ENCODE measurements at places on chromosomes 2 and 18.

DNA sequence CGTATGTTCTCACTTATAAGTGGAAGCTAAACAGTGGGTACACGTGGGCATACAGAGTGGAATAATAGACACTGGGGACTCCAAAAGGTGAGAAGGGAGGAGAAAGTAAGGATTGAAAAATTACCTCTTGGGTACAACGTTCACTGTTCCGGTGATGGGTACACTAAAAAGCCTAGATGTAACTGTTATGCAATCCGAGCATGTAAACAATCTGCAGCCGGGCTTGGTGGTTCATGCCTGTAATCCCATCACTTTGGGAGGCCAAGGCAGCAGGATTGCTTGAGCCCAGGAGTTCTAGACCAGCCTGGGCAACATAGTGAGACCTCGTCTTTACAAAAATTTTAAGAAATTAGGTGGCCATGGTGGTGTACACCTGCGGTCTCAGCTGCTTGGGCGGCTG, 33.1 kb upstream of the TTR start:
- DNase-seq: no peak

- no peak for DNase-seq
Observed at GRCh38 chr2:41718705-41719104, 329.1 kb upstream of the PKDCC start.

- DNase-seq: no peak
Observed at GRCh38 chr18:12741351-12741750, 38.5 kb downstream of the PSMG2 start.

DNA sequence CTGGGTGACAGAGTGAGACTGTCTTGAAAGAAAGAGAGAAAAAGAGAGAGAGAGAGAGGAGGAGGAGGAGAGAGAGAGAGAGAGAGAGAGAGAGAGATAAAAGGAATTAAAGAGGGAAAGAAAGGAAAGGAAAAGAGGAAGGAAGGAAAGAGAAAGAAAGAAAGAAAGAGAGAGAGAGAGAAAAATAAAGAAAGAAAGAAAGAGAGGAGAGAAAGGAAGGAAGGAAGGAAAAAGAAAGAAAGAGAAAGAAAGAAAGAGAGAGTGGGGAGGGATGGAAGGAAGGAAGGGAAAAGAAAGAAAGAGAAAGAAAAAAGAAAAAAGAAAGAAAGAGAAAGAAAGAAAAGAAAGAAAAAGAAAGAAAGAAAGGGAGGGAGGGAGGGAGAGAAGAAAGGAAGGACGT, 29.8 kb downstream of the MOGAT1 start:
- DNase-seq: no peak

DNA sequence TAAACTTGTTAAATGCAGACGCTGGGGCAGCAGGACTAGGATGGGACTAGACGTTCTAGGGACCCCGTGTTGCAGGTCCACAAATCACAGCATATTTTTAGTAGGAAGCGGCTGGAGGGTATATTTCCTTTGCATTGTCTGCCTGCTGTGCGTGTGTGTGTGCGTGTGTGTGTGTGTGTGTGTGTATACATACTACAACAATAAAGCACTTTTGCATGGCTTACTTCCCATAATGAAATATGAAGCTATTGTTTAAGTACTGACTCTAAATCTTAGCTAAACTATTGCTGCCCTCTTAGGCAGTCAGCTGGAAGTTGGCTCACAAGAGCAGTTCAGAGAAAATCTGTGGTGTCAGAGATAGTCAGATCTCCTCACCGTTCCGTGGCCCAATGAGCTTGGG, 133.4 kb downstream of the CABLES1 start:
- no peak for DNase-seq

- peak; percentile 77 for DNase-seq
Observed at GRCh38 chr2:73920577-73921545, 5.8 kb upstream of the DGUOK start.

GRCh38 chr2:169961911-169962310, 134.7 kb downstream of the UBR3 start:
- DNase-seq: no peak

DNA sequence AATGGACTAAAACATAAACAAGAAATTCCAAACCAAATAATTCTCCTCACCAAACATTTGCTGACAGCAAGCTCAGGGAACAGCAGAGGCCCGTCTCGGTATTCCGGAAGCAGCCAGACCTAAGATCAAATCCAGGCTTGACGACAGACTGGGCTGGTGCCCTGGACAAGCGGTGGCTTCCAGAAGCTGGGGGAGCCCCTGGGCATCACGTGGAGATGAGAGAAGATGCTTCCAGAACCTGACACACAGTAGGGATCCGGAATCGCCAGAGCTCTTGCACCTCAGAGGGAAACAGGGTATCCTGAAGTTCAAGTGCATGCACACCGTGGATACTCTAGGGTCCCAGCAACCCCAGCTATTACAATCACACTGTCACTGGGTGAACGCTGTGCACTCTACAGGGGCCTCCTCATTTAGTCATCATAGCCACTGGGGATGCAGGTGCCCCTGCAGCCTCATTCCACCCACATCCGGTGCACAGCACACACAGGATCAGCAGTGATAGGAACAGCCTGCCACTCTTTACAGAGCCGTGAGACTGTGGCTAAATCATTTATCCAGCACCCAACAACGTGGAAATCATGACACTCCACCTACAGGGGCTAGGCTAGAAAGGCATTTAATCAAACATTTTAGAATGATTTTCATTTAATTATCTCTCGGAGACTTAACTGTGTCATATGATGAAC, 102.6 kb downstream of the HDAC4 start:
- no peak for DNase-seq

- peak; percentile 56 for DNase-seq
Observed at GRCh38 chr2:176125772-176126054, 3.2 kb downstream of the HOXD9 start.

DNA sequence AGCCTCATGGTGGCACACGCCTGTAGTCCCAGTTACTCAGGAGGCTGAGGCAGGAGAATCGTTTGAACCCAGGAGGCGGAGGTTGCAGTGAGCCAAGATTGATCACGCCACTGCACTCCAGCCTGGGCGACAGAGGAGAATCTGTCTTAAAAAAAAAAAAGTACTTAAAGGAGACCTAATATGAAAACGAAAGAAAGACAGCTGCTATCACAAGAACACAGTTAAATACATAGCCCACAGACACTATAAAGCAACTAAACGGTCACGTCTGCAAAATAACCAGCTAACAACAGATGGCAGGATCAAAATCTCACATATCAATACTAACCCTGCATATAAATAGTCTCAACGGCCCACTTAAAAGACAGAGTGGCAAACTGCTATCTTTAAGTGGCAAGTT, 43.9 kb upstream of the TACR1 start:
- no peak for DNase-seq

GRCh38 chr2:7618031-7618430, 700.8 kb downstream of the RNF144A start:
- no peak for DNase-seq

DNA sequence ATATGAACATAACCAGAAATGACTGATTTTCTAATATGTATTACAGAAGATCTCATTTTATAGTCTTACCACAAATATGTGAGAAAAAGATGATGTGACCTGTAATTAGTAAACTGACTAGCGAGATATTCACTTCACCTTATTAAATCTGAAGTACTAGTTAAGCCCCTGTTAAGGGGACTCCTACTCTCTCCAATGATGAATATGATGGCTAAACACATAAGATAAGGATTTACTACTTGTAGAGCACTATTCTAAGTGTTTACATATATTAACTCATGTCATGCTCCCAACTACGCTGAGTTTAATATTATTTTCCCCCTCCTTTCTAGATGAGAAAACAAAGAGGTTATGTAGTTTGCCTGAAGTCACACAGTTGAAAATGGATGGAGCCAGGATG, 40.9 kb downstream of the SP3 start:
- DNase-seq: no peak

DNA sequence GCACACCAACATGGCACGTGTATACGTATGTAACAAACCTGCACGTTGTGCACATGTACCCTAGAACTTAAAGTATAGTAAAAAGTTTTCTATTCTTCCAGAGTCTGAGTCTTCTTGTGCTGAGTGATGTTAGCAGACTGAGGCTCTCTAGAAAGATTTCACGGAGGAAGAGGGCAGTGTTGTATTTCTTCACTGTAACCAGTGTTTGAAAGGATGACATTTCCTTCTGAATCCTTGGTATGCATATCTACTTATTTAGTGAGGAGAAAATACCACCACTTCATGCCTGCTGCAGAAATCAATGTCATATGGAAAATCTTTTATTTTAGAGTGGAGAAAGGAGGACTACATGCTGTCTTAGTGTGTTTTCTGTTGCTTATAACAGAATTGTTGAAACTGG, 357.1 kb downstream of the CCDC85A start:
- DNase-seq: no peak

DNA sequence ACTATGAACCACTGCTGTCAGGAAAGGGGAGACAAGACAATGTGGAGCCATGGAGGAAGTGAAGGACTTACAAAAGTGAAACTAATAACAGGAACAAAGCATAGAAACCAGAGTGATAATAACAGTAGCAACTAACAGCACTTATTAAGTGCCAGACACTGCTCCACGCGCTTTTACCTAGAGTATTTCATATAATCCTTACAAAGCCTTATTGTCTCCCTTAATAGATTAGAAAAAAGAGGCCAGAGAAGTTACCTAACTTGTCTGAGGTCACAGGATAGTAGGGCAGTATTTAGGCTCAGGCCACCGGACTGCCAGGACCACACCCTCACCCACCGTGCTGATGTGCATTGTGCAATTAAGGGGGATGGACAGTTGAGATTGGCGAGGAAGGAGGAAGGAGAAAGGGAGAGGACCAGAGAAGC, 98.6 kb upstream of the NFU1 start:
- no peak for DNase-seq

GRCh38 chr2:84458551-84459017, 496 bp downstream of the SUCLG1 start:
- DNase-seq: peak; percentile 20

GRCh38 chr2:168773719-168774521, 28.5 kb upstream of the NOSTRIN start:
- DNase-seq: peak; percentile 45

Measured in HuH-7 (cell line).